ENCODE measurements at places on chromosomes 2 and 18.
A peak's percentile ranks its signal among the peaks of the same experiment; 100 is the strongest.

- no peak for DNase-seq
Observed at GRCh38 chr2:122029945-122030344, 274.5 kb downstream of the TSN start.

GRCh38 chr18:35683021-35683420, 101.5 kb downstream of the GALNT1 start:
- DNase-seq: no peak

DNA sequence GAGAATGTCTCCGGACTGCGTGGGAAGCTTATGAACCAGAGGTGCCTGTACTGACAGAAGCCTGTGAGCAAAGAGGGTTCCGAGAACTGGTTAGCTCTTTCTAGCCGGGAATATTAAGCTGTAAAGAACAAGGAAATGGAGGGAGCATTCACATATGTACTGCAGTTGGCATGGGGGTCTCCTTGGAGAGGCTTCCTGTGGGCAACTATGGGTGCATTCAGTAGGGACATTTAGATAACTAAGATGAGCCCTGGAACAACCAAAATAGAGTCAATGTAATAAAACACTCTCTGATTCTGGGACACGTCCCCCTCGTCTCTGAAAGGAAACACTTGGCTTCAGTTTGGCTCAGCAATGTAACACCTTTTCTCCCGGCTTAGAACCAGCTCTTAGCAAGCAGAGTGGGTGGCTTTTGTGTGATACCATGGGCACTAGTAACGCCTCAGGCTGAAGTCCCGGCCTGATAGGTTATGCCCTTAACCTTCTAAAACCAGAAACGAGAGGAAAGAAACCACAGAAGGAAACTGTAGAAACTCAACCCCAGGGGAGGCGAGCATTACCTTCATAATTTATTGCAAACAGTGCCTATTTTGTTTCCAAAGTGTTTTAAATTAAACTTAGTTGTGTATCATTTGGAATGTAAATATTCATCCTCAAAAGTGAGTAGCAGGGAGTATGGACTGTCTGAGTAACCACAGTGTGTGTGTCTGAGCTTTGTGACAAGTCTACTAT, 48.8 kb upstream of the LPIN2 start:
- no peak for DNase-seq

- DNase-seq: no peak
Observed at GRCh38 chr2:54946220-54946805, 103.9 kb downstream of the RTN4 start.

GRCh38 chr2:222318026-222318711, 19.4 kb upstream of the PAX3 start:
- DNase-seq: no peak

- peak; percentile 36 for DNase-seq
Observed at GRCh38 chr2:71716697-71717624, 263.6 kb downstream of the DYSF start.

GRCh38 chr2:231717281-231718171, 9.2 kb downstream of the PTMA start:
- DNase-seq: no peak

- no peak for DNase-seq
Observed at GRCh38 chr2:1591978-1592907, 152.1 kb downstream of the PXDN start.

DNA sequence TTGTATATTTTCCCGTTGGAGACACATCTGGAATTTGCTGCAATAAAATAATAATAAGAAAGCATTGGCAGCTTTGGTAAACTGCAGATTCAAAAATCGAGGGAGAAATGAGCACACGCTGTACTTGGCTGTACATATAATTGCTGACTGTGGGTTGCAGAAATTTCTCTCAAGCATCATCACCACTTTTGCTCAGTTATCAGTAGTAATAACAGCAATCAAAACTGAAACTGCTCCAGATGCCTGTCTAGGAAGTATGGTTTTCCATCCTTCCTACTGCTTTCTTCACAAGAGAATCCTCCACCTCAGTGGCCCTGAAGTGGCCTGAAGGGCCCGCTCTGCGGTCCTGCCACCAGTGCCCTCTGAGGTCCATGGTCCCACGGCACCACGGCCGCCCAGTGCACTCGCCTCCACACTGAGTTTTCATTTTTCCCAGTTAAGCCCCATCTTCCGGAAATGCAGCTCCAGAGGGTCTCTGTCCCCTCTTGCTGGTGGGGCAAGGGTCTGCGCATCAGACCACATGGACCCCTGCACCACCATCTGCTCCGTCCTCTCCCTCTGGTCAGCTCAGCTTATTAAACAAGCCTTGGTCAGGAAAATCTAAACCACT, 3.9 kb downstream of the DUSP28 start:
- DNase-seq: no peak

DNA sequence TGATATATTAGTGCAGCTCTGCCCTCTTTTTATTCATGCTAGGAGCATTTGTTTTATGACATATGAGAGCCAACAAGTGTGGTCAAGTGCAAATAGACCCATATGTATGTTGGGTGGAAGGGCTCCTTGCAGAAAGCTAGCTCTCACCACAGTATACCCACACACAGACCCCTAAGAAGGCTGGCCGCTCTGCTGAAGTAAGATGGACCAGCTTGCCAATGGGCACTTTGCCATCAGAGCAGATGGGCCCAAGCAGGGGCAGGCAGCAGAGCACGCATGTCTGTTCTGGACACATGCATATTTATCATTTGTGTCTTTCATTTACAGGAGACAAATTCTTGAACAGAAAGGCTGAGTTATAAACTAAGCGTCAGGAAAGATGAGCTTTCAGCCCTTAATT, 187.5 kb upstream of the DTNA start:
- DNase-seq: no peak

DNA sequence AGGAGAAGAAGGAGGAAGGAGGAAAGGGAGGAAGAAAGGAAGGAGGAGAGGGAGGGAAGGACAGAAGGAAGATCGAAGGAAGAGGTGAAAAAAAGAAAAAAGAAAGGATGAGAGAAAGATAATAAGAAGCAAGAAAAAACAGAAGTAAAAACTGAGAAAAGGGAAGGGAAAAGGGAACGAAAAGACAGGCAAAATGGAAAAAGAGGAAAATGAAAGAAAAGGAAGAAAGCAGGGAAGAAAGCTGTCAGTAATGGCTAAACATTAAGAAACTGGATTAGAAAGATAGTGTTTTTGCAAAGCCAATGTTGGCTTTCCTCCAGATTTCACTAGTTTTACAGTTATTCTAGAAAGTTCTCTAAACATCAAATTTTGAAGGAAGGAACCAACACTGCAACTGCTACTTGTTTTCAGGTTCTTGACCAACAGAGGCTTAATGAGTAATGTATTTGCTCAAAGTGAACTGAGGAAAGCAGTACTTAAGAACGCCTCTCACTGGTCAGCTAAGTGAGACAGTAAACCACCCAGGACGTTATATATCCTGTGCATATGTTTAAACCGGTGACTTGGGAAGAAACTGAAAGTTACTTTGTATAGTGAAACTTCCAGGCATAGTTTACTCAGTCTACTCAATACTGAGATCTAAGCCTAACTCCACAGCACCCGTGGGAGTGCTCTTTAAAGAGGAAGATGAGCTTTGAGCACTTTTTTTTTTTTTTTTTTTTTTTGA, 286.2 kb upstream of the TRIB2 start:
- no peak for DNase-seq

DNA sequence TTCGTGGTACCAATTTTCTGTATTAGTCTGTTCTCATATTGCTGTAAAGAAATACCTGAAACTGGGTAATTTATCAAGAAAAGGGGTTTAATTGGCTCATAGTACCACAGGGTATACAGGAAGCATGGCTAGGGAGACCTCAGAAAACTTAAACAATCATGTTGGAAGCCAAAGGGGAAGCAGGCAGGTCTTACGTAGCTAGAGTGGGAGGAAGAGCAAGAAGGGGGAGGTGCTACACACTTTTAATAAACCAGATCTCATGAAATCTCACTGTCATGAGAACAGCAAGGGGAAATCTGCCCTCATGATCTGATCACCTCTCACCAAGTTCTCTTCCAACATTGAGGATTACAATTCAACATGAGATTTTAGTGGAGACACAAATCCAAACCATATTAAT, 226.8 kb upstream of the TPO start:
- no peak for DNase-seq

DNA sequence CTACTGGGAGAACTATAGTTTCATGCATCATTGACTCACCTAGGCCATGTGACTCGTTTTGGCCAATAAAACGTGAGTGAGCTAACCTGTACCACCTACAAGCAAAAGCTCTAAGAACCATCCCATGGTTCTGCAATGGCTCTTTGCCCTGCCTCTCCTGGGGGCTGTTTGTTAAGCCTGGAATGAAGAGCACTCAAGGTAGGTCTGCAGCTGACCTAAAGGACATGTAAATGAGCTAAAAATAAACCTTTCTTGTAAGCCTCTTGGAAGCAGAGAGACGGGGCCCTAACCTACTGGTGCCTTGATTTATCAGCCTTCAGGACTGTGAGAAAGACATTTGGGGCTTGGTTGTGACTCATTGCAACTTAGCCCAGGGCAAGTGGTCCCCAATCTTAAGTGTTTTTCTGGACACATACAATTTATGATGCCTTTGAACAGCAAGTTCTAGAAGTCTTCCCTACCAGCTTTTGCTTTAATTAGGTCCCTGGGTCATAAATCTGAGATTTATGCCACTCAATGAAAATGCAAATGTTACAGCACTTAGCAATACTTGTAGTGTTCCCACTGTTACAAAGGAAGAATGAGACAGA, 107.4 kb downstream of the OSBPL6 start:
- DNase-seq: no peak

DNA sequence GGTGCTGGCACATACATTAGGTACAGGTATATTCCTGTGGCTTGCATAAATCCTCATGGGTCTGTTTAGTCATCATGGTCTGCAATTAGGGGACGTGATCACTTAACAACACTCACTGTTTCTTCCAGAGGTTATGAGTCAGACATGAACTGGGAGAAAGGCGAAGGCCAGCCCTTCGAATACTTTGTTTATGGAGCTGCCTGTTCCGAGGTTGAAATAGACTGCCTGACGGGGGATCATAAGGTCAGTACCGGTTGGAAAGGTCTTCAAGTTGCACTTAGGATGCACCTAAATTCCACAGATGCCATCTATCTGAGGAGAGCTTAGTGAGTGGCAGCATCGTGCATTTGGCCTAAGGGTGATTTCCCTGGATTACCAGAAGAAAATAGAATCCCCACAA, 76.9 kb downstream of the AOX1 start:
- no peak for DNase-seq

GRCh38 chr2:180520206-180520605, 460.2 kb upstream of the UBE2E3 start:
- no peak for DNase-seq

GRCh38 chr2:217990389-217990788, 12.4 kb downstream of the TNS1 start:
- no peak for DNase-seq

DNA sequence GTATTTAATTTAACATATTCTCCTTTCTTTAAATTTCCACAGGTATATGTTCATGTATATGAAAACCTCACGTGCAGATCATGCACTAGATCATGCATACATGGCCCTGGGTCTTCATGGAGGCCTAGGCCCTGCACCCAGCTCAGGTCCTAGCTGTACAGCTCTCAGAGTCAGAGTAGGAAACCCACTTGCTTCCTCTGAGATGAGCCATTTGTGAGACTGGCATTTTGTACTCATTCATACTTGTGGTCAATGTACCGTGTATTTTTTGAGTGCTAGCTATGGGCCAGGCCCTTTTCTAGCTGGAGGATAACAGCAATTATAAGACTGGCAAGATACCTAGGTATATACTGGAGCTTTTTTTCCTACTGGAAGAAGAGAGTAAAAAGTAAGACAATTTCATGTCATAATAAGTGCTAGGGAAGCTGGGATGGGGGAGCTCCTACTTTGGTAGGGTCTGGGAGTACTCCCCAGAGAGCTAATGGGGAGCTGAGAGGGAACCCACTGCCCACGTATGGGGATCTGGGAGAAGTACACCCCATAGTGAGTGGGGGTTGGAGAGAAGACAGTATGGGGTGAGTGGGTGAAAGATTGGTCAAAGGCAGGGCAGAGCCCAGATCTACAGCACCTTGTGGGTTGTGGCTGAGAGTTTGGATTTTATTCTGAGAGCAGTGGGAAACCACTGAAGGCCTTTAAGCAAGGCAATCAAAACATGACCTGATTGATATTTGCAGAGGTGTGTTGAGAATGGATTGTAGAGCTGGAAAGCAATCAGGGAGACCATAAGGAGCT, 72.0 kb downstream of the POLE4 start:
- DNase-seq: no peak

GRCh38 chr2:59083075-59083828, 842.1 kb upstream of the FANCL start:
- no peak for DNase-seq

DNA sequence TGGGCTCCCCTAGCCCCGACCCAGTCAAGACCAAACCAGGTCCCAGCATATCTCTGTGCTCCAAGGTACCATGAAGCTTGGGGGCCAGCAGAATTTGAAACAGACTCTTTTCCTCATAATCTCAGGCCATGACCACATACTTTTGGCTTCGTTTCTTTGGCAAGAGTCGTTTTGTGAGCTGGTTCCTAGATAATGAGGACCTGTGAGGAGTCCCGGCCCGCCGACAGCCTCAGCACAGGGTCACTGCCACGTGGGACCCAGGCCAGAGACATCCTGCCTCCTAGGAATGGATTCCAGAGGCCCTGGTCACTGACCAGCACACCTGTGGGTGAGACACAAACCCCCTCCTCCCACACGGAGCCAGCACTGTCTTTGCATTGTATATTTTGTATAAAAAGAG, 73.5 kb downstream of the VAPA start:
- no peak for DNase-seq

DNA sequence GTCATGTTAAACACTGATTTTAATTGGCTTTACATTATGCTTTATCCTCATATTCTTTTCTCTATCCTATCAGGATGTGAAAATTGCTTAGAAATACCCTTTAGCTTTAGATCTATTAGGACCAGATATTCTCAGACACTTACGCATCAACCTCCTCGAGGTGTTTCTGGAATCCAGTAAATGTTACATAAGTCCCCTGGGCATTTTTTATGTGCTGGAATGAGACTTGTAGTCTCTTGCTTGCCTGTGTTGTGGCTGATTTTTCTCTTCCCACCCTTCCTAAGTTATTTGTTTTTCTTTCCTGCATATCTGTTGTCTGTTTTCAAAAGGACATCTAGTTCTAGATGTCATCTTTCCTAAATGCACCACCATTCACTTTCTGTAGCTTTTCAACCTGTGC, 197.1 kb downstream of the CCDC85A start:
- DNase-seq: no peak

DNA sequence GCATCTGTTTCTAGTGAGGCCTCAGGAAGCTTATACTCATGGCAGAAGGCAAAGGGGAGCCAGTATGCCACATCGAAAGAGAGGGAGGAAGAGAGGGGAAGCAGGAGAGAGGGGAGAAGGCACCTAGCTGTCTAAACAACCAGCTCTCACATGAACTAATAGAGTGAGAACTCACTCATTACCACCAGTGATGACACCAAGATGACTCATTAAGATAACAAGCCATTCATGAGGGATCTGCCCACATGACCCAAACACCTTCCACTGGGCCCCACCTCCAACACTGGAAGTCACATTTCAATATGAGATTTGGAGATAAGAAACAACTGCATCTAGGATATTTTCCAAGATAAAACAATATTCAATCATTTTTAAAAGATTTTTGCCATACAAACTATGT, 753.9 kb upstream of the ZEB2 start:
- DNase-seq: no peak
